ENCODE measurements at places on chromosomes 7 and 10.
A peak's percentile ranks its signal among the peaks of the same experiment; 100 is the strongest.

DNA sequence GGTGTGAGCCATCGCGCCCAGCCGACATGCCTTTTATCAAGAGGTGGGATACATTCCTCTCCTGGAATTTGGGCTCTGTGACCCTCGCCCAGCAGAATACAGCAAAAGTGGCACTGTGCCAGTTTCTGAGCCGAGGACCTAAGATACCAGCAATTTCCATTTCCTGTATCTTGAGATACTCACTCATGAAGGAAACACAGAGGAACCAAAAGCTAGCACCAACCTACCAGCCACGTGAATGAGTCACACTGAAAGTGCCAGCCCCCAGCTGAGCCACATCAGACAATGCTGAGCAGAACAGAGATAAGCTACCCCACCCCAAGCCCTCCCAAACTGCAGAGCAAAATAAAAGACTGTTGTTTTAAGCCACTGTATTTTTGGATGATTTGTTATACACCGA lies 56.3 kb downstream of the CACUL1 start:
- DNase-seq: peak; percentile 38

DNA sequence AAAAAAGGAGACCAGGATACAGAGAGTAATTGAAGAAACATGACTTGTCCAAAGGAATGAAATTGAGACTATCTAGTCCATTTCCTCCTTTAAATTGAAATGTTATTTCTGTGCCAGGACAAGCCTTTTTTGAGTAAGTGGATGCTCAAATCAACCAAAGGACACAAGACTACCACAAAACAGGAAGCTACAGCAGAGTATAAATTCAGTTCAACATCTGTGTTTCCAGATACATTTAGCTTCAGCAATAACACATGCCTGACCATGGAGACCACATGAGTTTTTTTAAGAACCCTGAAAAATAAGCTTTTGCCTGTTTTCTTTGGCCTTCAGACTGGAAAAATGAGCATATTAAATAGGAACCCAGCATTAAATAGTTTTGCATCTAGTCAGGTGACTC lies 707.5 kb downstream of the ZWINT start:
- DNase-seq: no peak

- DNase-seq: no peak
Observed at GRCh38 chr10:77037735-77038403, 599.7 kb downstream of the KCNMA1 start.

DNA sequence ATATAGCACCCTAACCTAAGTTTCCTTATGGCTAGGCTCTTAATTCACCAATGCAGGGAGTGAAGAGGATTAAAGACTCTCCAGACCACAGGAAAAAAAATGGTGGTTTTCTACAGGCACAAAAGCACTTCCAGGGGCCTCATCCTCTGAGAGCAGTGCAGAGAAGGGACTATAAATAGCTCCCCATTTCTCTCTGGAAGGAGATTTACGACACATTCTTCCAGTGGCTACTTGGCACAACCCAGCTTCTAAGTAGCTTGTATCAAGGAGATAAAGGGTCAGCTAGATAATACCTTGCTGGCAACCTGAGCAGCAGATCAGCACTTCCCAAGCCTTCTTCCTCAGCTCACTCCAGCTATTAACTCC lies 73.5 kb downstream of the CRPPA start:
- no peak for DNase-seq

DNA sequence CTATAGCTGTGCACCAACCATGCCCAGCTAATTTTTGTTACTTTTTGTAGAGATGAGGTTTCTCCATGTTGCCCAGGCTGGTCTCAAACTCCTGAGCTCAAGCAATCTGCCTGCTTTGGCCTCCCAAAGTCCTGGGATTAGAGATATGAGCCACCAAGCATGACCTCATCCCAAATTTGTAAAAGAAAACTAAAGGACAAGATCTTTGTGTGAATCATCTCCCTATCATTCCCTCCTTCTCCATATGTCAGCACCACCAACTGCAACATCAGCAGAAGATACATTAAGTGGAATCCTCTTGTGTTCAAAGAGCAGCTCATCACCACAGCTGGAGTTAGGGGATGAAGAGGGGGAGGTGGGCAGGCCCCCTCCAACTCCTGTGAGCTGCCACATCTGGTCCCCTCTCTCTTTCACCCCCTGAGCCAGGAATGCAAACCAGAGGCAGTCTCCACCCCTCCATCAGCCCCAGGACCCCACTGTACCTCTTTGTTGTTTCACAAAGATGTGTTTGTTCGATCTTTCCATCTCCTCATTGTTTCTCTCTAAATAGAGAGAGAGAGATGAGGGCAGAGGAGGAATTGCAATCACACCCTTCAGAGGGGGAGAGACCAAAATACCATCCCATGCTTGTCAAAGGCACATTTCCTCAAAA lies 47.3 kb upstream of the PIP4K2A start:
- DNase-seq: no peak

GRCh38 chr7:133077394-133077793 lies 4.5 kb downstream of the CHCHD3 start:
- no peak for DNase-seq

GRCh38 chr10:46317370-46317769 lies 30.6 kb downstream of the ANTXRL start:
- DNase-seq: no peak

DNA sequence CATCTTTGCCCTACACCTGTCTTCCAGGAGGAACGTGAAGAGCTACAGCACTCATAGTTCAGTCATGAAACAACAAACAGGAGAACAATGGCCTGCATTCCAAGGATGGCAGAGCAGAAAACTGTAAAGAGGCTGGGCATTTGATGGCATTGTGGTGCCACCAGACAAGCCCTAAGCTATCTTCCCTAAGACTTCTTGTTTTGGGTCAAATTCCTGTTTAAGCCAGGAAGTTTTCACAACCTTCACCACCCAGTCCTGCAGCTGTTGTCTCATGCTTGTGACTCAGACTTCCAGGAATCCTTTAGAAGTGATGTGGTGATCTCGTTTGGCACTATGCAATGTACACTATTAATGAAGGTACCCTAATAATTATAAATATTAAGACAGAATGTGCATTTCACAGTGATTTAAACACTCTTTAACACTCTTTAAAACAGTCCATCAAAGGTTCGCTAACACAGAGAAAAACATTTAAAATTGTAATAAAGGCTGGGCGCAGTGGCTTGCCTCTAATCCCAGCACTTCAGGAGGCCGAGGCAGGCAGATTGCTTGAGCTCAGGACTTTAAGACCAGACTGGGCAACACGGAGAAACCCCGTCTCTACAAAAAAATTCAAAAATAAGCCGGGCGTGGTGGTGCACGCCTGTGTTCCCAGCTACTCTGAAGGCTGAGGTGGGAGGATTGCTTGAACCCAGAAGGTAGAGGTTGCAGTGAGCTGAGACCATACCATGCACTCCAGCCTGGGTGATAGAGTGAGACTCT lies 2.7 kb upstream of the HERPUD2 start:
- no peak for DNase-seq

DNA sequence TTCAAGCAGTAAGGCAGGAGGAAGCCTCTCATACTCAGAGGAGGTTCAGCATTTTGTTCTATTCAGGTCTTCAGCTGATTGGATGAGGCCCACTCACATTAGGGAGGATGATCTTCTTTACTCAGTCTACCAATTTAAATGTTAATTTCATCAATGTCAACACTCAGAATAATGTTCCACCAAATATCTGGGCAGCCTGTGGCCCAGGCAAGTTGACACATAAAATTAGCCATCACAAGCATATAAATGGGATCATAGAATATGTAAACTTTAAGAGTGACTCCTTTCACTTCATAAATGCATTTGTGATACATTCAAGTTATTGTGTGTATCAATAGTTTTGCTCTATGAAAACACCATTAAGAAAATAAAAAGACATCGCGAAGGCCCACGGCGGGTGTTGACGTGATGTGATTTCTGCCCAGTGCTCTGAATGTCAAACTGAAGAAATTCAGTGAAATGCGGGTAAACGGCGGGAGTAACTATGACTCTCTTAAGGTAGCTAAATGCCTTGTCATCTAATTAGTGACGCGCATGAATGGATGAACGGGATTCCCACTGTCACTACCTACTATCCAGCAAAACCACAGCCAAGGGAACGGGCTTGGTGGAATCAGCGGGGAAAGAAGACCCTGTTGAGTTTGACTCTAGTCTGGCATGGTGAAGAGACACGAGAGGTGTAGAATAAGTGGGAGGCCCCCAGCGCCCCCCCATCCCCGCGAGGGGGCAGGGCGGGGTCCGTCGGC lies 536.1 kb upstream of the AUTS2 start:
- DNase-seq: no peak

DNA sequence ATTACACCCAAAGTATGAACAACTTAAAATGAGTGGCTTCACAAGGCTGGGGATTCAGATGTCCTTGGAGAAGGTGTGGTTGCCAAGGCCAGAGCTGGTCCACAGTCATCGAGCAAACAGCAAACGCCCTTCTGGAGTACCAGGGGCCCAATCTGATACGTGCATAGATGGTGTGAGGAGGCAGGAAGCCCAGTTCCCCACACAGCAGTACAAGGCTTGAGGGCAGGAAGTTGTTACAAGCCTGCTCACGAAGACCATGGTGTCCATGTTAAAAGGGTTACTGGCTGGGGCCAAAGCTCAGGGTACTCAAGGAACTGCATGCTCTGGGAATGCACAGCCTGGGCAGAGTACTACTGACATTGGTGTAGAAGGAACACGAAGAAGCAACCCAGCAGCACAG lies 4.6 kb upstream of the ANKRD26 start:
- DNase-seq: no peak

- no peak for DNase-seq
Observed at GRCh38 chr7:20407585-20408466, 77.1 kb downstream of the ITGB8 start.

DNA sequence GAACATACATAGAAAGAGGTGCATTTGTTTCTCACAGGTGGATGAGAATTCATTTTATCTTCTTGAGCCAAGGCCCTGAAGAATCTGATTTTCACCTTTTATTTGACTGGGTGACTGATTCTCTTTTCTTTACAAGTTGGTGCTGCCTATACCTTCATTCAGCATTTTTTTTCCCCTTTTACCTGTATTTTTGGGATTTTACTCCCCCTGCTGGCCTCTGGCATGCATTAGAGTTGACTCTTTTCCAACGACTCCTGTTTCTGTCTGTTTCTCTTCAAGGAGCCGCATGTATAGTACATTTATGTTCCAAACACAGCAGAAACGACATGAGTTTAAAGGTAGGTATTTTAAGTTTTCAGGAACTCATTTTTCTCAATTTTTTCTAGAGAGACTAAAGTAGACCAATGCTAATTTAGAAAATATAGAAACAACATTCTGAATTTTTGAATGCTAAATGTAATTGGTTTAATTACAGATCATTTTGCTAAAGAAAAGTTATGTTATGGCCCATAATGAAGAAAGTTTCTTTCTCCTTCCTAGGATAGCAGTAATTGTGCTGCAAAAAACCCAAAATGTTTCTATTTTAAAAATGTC lies 149.8 kb upstream of the HDAC9 start:
- DNase-seq: no peak

- no peak for DNase-seq
Observed at GRCh38 chr7:10720042-10720441, 253.6 kb upstream of the PHF14 start.

Data from stimulated activated CD4-positive, alpha-beta T cell treated with anti-CD3 and anti-CD28 coated beads, Interleukin-1b, Interleukin-23, amount 100 ng/mL, for 1 hour (primary cell).